ENCODE measurements at places on chromosomes 1 and 21.
A peak's percentile ranks its signal among the peaks of the same experiment; 100 is the strongest.

DNA sequence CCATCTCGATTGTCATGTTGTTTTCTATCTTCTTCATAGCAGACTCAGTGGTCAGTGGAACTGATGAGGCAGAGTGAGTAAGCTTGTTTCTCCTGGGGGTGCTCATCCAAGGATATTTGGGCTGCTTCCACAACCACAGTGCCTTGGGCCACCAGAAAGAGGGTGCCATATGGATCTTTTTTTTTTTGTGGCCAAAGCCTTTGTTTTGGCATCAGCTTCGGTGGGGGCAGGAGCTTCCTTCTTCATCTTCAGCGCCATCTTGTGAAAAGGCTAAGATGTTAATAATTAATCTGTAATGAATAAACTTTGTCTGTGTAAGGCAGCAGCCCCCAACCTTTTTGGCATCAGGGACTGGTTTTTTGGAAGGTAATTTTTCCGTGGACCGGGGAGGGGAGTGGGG lies 6.6 kb upstream of the PLPP3 start:
- no peak for DNase-seq

GRCh38 chr1:8461351-8462110 lies 143.6 kb downstream of the SLC45A1 start:
- no peak for DNase-seq

DNA sequence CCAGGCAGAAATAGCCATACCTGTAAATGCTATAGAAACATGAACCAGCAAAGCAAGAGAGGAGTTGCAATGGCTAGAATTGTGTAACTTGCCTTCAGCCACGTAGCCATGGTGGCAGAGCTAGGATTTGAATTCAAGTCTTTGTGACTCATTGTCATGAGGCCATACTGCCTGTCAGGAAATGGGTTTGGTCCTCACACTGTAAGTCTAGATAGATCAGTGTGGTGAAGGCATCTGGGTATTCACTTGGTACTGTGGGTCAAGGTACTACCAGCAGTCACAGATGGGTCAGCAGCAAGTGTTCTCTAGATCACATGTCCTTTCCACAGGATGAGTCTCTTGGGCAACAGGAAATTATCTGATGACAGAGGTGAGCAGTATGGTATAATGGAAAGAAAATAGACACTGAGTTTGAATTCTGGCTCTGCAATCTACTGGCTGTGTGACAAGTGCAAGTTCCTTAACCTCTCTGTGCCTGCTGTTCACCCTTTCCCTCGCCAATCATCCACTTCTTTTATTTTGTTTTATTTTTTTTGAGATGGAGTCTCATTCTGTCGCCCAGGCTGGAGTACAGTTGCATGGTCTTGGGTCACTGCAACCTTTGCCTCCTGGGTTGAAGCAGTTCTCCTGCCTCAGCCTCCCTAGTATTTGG lies 36.9 kb downstream of the FGGY start:
- no peak for DNase-seq

GRCh38 chr1:10794724-10795275 lies 1.6 kb downstream of the CASZ1 start:
- DNase-seq = peak; percentile 17

DNA sequence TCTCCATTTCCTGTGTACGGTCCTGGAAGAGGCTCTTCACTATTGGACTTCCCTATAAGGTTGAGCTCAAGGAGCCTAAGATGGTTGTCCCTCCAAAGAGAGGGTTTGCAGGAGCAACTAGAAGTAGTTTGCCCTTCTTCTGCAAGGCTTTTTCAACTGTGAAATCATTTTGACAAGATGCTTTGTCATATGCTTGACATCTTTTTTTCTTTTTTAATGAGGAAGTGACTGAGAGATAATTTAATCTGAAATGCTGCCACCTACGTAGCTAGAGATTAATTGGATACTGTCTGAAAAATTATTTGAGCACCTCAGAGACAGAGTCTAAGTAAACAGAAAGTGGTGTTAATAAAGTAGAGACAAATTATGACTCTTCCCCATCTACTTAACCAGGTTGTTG lies 97.0 kb downstream of the CHRM3 start:
- no peak for DNase-seq

DNA sequence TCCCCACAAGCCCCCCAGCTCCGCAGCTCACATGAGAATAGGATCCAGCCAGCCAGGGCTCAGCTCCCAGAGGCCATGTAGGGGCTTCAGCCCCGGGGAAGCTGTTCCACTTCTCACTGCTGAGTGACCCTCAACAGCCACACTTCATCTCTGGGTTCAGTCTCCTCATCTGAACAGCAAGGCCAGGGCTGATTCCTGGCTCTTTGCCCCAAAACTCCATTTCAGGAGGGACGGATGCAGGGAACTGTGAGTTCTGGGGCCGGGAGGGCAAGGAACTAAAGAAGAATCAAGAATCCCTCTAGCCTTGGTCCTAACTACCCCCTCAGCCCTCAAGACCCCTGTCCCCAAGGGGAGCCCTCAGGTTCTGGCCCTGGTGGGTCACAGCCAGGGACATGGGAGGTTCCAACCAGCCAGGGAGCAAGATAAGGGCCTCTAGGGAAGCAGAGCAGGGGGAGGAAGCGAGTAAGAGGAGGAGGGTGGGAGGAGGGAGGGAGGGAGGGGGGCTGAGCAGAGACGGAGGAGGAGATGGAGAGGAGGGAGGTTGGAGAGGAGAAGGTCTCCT lies 13.1 kb downstream of the SDC3 start:
- no peak for DNase-seq

- no peak for DNase-seq
These were observed 161.7 kb downstream of the SIPA1L2 start for GRCh38 chr1:232468249-232468648.

- no peak for DNase-seq
These were observed 41.9 kb downstream of the UCK2 start for GRCh38 chr1:165869343-165869742.

GRCh38 chr1:148264374-148265276 lies 112.5 kb upstream of the NBPF11 start:
- DNase-seq = peak; percentile 22

- DNase-seq = no peak
These were observed 42.2 kb downstream of the ILDR2 start for GRCh38 chr1:166933140-166933539.

- peak; percentile 56 for DNase-seq
These were observed 1.2 kb upstream of the DHRS3 start for GRCh38 chr1:12618965-12619791.

GRCh38 chr1:63843010-63843409 lies 69.2 kb downstream of the ROR1 start:
- DNase-seq = no peak

DNA sequence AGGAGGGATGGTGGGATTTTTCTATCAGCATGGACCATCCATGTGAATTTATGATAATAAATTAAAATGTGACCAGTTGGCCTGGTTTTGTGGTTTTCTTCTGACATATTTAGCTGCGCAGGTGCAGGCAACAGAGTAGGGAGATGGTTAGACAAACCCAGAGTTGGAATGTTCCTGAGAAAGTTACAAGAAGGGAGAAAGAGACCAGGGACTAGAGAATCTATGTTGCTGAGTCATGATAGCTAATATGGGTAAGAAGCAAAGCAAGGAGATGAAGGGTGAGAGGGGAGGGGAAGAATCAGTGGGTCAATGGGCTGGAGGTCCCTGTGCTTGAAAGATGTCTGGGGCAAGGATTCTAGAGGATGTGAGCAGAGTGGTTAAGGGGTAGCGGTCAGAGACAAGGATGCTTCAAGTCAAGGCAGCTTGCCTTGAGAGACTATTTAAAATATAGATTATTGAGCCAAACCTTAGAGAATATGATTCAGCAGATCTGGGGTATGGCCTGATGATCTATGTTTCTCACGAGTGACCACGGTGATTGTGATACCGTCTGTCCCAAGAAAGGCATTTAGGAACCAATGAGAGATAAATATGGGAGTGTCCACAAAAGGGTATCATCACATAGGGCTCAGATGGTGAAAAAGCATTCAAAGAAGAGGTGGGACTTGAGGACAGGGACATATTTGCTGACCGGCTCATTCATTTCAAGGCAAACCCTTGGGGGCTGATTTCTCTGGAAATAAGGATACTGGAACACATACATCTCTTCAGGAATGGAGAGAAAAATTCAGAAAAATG lies 219.7 kb upstream of the PLD5 start:
- no peak for DNase-seq

- no peak for DNase-seq
These were observed 62.7 kb downstream of the FHAD1 start for GRCh38 chr1:15309687-15310086.

DNA sequence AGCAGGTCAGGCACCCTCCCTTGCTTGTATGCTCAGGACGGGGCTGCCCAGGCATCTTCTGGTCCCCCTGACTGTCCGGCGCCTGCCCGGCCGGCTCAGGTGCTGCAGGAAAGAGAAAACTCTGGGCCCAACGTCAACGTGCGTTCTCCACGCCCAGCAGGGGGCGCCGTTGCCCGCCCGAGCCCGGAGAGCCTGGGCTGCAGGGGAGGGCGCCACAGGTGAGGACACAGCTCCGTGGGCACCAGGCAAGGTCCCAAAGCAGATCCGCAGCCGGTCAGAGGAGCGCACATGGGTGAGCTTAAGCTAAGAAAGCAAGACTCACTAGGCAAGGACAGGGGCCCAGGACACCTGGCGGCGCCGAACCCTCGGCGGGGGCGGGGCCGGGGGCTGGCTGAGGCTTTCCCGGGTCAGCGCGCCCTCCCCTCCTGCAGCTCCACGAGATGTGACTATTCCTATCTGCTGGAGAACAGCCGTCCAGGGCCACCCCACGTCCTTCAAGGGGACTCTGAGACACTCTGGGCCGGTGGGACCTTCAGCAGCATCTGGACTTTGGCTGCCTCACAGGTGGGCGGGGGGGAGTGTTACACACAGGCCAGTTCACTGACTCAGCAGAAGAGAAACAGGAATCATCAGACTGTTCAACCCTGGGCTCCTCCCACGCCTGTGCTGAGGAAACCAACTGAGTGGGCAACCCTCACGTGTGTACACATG lies 29.3 kb downstream of the KRTAP10-1 start:
- DNase-seq = peak; percentile 72

DNA sequence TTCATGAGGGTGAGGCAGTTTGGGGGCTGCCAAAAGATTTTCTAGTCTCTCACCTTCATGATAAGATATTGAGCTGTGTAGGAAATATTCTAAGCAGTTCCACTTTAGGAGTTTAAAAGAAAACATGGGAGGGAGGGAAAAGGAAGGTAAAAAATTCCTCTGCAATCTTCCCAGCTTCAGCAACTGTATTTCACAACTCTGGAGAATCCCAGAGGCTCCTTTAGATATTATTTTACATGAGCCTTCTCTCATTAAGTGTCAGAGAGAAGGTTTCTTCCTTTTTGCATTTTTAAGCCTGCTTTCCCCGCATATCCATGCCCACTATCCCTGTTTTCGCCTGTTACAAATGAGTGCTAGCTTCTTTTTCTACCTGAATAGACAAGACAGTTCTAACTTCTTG lies 289.4 kb downstream of the CHRM3 start:
- no peak for DNase-seq

GRCh38 chr1:180283098-180283497 lies 53.0 kb downstream of the LHX4 start:
- DNase-seq = no peak

DNA sequence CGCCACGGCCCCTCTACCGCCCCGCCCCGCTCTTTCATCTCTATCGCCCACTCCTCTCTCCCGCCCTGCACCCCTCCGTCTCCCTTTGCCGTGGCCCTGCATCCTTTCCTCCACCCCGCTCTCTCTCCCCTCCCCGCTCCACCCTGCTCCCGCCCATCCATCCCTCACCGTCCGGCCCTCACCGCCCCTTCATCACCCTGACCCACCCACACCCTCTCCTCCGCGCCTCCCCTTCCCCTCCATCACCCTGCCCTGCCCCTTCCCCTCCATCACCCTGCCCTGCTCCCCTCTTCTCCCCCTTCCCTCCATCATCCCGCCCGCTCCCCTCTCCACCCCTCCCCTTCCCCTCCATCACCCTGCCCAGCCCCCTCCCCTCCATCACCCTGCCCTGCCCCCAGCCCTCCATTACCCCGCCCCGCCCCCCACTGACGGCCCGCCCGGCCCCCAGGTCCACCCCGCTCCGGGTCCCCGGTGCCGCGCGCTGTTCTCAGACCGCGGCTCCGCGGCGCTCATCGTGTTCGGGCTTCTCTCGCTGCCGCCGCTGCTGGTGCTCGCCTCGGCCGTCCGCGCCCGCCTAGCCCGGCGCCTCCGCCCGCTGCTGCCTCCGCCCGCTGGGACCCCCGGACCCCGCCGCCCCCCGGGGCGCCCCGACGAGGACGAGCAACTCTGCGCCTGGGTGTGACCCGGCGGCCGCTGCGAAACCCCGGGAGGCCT lies 6.2 kb upstream of the ANKRD65 start:
- DNase-seq = no peak

DNA sequence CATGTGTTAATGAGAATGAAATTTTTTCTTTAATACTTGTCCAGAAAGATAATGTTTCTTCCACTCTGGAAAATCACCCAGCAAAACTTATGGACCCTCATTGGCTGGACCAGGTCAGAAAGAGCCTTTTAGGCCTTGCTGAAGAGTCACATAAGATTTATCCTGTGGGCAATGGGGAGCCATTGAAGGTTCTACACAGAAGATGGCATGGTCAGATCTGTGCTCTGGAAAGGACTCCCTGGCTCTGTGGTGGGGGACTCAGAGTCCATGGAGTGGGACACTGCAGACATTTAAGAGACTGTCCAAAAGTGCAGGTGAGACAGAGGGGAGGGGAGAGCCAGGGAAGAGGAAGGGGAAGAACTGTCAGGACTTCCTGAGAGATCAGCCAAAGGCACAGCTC lies 66.4 kb downstream of the DHRS3 start:
- no peak for DNase-seq

DNA sequence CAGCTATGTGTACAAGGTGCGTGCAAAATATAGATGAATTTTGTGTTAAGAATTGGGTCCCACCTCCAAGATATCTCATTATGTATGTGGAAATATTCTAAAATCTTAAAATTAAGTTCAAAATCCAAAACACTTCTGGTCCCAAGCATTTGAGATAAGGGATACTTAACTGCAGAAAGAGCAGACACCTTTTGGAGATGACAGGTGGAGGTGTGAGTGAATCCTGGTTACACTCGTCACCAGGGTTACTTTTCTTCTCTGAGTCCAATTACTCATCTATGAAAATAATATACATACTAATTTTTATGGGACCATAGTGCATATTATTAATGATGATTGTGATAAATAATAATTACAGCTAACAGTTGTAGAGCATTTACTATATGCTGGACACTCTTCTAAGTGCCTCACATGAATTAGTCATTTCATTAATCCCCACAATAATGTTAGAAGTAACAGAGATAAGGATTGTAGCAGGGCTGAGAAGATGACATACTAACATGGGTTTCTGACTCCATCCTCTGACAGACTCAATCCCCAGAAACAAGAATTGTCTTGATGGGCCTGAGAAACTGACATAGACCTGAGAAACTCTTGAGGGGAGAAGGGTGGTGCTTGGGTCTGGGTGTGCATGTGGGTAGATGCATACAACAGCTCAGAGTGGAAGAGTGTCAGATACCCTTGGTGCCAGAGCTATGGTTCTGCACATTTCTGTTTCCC lies 8.3 kb upstream of the FASLG start:
- DNase-seq = no peak

GRCh38 chr1:159207774-159208173 lies 3.1 kb downstream of the ACKR1 start:
- DNase-seq = no peak

DNA sequence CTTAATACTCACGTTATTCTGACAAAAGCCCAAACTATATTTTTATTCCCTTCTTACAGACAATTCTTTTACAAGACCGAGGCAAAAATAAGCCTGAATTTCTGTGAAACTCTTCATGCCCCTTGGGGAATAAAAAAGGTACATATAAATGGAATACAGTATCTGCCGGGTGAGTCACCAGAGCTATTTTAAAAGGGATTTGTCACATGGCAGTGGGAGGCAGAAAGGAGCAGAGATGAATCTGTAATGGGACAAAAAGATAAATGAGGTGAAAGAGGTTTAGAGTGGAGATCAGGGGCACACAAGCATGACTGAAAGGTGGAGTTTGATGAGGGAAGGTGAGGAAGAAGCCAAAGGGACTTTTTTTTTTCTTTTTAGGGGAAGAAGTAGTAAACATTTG lies 8.8 kb downstream of the XCL1 start:
- no peak for DNase-seq

Measured in testis (tissue), 5 donors.